ENCODE measurements at places on chromosomes 4 and X.

GRCh38 chrX:1264556-1264955 lies 4.1 kb upstream of the CSF2RA start:
- no peak for DNase-seq
- no peaks in the 10 kb centered on the region for H3K36me3 ChIP-seq
- H3K4me1 ChIP-seq = no peaks in the 10 kb centered on the region

GRCh38 chr4:3464911-3465697 lies 2.0 kb downstream of the DOK7 start:
- H3K4me1 ChIP-seq = peaks cover 77% of the 10 kb centered on the region
- H3K27ac ChIP-seq = peak overlapping the region; percentile 93
- H3K36me3 ChIP-seq = no peaks in the 10 kb centered on the region
- H3K4me3 ChIP-seq = peak overlapping the region; percentile 75
- peak; percentile 8 for DNase-seq

GRCh38 chr4:154466336-154466735 lies 25.3 kb downstream of the DCHS2 start:
- H3K27me3 ChIP-seq = peaks cover 9% of the 10 kb centered on the region
- H3K4me1 ChIP-seq = no peaks in the 10 kb centered on the region
- DNase-seq = no peak
- no peaks in the 10 kb centered on the region for H3K36me3 ChIP-seq
- no peak overlapping the region for H3K27ac ChIP-seq

DNA sequence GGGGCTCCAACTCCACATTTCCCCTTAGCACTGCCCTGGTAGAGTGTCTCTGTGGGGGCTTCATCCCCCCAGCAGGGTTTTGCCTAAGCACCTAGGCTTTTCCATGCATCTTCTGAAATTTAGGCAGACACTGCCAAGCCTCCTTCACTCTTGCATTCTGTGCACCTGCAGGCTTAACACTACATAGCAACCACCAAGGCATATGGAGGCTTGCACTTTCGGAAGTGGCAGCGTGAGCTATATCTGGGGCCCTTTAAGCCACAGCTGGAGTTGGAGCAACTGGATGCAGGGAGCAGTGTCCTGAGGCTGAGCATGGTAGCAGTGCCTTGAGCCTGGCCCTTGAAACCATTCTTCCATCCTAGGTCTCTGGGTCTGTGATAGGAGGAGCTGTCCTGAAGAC lies 214.8 kb upstream of the RPL34 start:
- no peak for DNase-seq
- H3K27me3 ChIP-seq = no peaks in the 10 kb centered on the region
- H3K4me1 ChIP-seq = no peaks in the 10 kb centered on the region
- no peak overlapping the region for H3K4me3 ChIP-seq
- H3K27ac ChIP-seq = no peak overlapping the region
- no peaks in the 10 kb centered on the region for H3K36me3 ChIP-seq

- no peaks in the 10 kb centered on the region for H3K27me3 ChIP-seq
- H3K4me1 ChIP-seq = peaks cover 66% of the 10 kb centered on the region
- peaks cover 8% of the 10 kb centered on the region for H3K36me3 ChIP-seq
- H3K4me3 ChIP-seq = peak overlapping the region; percentile 76
- no peak for DNase-seq
- H3K27ac ChIP-seq = no peak overlapping the region
Observed at GRCh38 chr4:106317815-106318214, 1.5 kb downstream of the AIMP1 start.

DNA sequence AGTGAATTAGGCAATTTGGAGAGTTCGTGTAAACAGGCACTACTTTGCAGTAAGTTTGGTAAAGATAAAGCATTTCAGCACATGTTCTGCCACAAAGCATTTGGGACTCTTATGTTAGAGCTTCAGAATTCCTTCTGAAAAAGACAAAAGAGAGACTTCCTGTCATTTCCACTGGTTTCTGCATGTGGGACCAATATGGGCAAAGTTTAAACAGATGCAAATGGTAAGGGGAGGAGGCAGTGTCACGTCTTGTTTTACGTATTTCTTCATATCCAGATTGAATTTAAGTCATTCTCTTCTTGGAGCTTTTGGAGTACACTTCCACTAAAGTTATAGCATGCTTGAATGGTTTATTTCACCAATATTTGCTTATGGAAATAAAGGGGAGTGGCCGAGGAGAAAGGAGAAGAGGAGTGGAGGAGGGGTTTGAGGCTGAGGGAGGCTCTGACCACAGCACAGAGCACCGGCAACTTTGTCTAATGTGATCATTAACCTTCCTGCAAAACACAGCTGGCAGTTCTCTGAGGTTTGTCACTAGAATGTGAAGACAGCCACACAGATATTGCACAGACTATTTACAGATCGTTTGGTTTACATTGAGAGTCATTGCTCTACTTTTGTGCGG lies at the start of gene APELA:
TSS of gene APELA (plus strand) at position 479 of the 625 bp plus-strand sequence. CDS start 154 bp downstream, outside the sequence.
- H3K36me3 ChIP-seq = no peaks in the 10 kb centered on the region
- no peak within 1 kb of the TSS for H3K27ac ChIP-seq

DNA sequence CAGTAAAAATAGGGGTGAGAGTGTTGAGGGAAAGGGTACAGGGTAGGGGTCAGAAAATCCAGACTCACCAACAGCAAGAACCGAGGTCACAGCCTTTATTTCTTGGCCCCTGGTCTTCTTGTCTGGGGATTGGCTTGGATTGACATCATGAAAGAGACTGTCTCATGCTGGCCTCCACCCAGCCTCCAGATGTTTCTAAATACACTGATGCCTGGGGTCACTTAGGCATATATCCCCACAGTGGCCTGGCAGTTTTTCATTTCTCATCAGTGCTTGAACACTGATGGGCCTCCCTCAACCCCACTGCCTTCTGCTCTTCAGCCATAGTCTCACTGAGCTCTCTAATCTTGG lies 173.9 kb downstream of the RTL9 start:
- H3K27me3 ChIP-seq = no peaks in the 10 kb centered on the region
- DNase-seq = no peak
- no peak overlapping the region for H3K27ac ChIP-seq

DNA sequence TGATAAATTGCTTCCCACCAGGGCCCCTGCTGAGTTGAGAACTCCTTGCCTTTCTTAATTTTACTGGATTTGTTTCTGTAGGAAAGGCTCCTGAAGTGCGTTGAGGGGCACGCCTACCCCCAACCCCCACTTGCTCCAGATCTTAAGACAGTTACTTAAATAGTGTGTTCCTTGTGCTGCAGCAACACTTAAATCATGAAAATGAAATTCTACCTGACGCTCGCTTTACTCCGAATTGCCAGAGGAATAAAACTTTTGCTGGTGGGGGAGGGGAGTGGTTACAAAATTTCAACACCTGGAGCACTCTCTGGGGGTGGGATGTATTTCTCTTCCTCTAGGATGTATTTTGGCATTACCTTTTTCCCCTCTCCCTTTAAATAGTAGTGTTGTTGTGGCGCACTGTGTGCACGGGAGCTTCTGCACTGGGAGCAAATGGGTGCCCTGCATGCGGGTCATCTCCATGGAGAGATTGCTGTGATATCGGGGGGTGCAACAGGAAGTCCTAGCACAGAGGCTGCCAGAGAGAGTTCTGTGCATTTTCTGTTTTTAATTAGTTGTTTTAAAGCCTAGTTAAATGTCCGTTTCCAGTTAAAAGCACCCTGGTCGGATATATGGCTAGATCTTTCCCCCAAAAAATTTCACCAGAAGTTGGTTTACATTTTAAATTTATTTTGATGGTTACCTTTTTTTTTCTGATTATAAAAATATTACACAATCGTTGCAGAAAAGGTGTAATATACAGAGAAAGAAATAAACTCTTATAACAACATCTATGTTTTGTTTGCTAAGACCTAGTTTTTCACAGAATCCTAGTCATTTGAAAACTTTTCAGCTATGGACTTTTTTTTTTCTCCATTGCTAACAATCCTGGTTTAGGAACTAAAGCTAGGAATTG lies 207.7 kb downstream of the SOWAHB start:
- H3K27ac ChIP-seq = peak overlapping the region; percentile 38
- peak overlapping the region; percentile 71 for H3K4me3 ChIP-seq
- H3K27me3 ChIP-seq = peaks cover 37% of the 10 kb centered on the region
- H3K4me1 ChIP-seq = peaks cover 57% of the 10 kb centered on the region

DNA sequence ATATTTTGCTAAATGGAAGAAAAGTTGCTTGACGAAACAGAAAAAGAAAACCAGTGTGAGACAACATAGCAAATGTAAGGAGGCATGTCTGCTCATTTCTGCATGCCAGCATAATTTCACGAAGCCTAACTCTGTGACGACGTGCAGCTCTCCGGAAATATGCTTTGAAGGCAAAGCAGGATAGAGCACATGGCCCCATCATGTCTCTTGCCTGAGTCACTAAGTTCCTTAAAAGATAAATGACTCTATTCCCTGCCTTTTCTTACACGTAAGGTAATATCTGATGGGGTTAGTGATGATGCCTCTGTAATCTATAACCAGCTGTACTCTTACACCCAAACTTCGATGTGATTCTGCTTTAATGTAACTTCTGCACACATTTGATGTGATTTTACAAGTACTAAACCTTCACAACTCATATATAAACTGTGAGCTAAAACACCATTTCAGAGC lies 64.5 kb downstream of the ANXA3 start:
- H3K36me3 ChIP-seq = no peaks in the 10 kb centered on the region
- no peaks in the 10 kb centered on the region for H3K27me3 ChIP-seq
- no peak overlapping the region for H3K4me3 ChIP-seq
- no peak for DNase-seq
- H3K27ac ChIP-seq = no peak overlapping the region

DNA sequence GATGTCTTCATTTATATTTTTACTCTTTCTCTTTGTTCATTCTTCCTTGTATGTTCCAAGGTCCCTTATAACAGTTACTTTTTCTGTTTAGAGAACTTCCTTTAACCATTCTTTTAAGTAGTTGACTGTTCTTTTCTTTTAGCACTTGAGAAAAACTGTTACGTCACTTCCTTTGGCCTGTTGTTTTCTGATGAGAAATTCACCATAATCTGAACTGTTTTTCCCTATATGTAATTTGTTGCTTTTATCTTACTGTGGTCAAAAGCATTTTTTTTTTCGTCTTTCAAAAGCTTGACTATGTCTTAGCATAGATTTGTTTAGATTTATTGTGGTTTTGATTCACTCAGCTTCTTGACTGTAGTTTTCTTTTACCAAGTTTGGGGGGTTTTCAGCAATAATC lies 1660.3 kb upstream of the PCDH10 start:
- H3K27me3 ChIP-seq = no peaks in the 10 kb centered on the region
- H3K4me1 ChIP-seq = no peaks in the 10 kb centered on the region
- H3K27ac ChIP-seq = no peak overlapping the region
- H3K36me3 ChIP-seq = no peaks in the 10 kb centered on the region

GRCh38 chr4:183738961-183739360 lies 79.9 kb downstream of the TRAPPC11 start:
- DNase-seq = no peak
- H3K36me3 ChIP-seq = no peaks in the 10 kb centered on the region
- peak overlapping the region; percentile 62 for H3K27ac ChIP-seq
- no peaks in the 10 kb centered on the region for H3K27me3 ChIP-seq

DNA sequence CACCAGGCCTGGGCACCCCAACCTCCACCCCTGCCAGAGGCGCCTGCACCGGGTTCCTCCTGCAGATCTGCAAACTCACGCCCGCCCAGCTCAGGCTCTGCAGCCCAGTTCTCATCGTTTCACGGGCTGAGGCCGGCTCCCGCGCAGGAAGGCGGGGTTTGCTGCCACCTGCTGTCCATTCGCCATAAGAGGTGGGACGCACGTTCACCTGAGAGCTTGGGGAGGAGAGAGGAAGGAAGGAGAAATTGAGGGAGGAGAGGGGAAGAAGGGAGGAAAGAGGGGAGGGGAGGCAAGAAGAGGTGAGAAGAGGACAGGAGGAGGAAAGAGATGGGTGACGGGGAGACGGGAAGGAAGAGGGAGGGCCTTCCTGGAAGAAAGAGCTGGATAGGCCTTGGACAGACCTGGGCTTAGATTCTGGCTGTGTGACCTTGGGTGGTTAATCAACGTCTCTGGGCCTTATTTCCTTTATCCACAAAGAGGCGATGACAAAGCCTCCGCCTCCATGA lies 114.5 kb downstream of the ADRA2C start:
- no peak overlapping the region for H3K27ac ChIP-seq
- peaks cover 94% of the 10 kb centered on the region for H3K27me3 ChIP-seq
- H3K36me3 ChIP-seq = no peaks in the 10 kb centered on the region
- peak; percentile 56 for DNase-seq
- peaks cover 17% of the 10 kb centered on the region for H3K4me1 ChIP-seq

- H3K4me3 ChIP-seq = no peak overlapping the region
- no peaks in the 10 kb centered on the region for H3K4me1 ChIP-seq
- no peak overlapping the region for H3K27ac ChIP-seq
- H3K36me3 ChIP-seq = no peaks in the 10 kb centered on the region
Observed at GRCh38 chrX:17412692-17413091, 37.7 kb downstream of the NHS start.

DNA sequence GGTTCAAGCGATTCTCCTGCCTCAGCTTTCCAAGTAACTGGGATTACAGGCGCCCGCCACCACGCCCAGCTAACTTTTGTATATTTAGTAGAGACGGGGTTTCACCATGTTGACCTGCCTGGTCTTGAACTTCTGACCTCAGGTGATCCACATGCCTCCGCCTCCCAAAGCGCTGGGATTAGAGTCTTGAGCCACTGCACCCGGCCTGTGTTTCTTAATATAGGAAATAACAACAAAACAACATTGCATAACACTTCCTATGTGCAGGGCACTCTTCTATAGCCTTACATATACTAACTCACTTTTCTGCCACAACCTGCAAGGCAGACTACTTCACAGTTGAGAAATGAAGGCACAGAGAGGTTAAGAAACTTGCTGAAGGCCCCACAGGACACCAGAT lies 12.8 kb upstream of the TMEM131L start:
- no peaks in the 10 kb centered on the region for H3K27me3 ChIP-seq
- H3K4me3 ChIP-seq = no peak overlapping the region
- DNase-seq = no peak
- H3K4me1 ChIP-seq = peaks cover 10% of the 10 kb centered on the region

- no peak overlapping the region for H3K27ac ChIP-seq
- no peak overlapping the region for H3K4me3 ChIP-seq
- no peaks in the 10 kb centered on the region for H3K27me3 ChIP-seq
Observed at GRCh38 chr4:175540151-175540550, 271.9 kb downstream of the GPM6A start.

DNA sequence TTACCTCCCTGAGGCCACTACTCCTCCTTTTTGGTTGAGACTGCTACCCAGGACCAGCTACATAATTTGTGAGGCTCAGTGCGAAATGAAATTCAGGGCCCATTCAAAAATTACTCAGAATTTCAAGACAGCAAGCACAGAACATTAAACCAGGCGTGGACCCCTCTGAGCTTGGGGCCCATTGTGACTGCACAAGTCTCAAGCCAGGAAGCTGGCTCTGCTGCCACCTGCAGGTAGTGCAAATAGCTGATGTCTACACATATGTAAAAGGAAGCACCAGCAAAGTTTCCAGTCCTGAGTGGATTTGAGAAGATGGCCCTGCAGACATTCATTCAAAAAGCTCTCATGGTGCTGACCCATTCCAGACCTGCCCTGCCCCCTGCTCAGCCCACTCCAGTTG lies 213.4 kb upstream of the LNX1 start:
- no peak overlapping the region for H3K27ac ChIP-seq
- H3K4me1 ChIP-seq = no peaks in the 10 kb centered on the region
- no peak overlapping the region for H3K4me3 ChIP-seq
- no peak for DNase-seq
- no peaks in the 10 kb centered on the region for H3K36me3 ChIP-seq
- H3K27me3 ChIP-seq = peaks cover 4% of the 10 kb centered on the region

GRCh38 chr4:121373841-121374240 lies 7.0 kb downstream of the QRFPR start:
- no peaks in the 10 kb centered on the region for H3K27me3 ChIP-seq
- DNase-seq = no peak
- no peak overlapping the region for H3K4me3 ChIP-seq
- H3K36me3 ChIP-seq = no peaks in the 10 kb centered on the region
- H3K27ac ChIP-seq = no peak overlapping the region
